ENCODE measurements at places on chromosomes 6 and 20. TPM values are rescaled to one million over a fixed set of nuclear protein-coding genes. Genes with fewer than 3 reads are reported as not detected.
A peak's percentile ranks its signal among the peaks of the same experiment; 100 is the strongest.

DNA sequence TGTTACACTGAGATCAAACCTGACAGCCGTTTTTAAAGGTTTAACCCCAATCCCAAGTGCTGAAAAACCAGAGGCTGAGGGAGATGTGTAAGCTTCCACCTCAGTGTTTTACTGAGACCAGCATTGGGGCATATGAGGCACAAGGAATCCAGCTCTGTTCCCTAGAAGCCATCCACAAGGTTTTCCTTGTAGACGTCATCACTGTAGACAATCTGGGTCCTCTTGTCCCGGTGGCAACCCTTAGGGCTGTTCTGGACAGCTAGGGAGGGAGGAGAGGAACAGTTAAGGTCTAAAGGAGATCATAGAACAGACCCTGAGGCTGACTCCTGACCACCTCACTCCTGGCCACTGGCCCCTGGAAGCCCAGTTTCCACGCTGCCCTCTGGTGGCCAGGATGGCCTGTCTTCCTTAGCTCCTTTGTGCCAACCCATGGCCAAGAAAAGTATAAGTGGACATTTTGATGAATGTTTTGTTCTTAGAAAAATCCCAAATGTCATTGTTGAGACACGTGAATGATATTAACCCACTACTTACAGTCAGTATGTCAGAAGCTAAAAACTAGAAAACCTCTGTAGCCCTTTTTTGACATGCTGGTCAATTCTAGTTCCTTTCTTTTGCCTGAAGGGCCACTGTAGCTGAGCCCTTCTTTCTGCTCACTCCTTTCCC lies 6.4 kb downstream of the CFB start:
- H3K4me3 ChIP-seq = no peak overlapping the region
- peaks cover 21% of the 10 kb centered on the region for H3K4me1 ChIP-seq
- peak overlapping the region; percentile 8 for H3K27ac ChIP-seq
- DNase-seq = peak; percentile 53
- peaks cover 21% of the 10 kb centered on the region for H3K36me3 ChIP-seq
- peaks cover 8% of the 10 kb centered on the region for H3K27me3 ChIP-seq

GRCh38 chr6:162728197-162728596 lies 423 bp downstream of the PACRG start:
- peak overlapping the region; percentile 87 for H3K27ac ChIP-seq
- H3K27me3 ChIP-seq = no peaks in the 10 kb centered on the region
- H3K4me1 ChIP-seq = peaks cover 8% of the 10 kb centered on the region
- H3K4me3 ChIP-seq = peak overlapping the region; percentile 89

DNA sequence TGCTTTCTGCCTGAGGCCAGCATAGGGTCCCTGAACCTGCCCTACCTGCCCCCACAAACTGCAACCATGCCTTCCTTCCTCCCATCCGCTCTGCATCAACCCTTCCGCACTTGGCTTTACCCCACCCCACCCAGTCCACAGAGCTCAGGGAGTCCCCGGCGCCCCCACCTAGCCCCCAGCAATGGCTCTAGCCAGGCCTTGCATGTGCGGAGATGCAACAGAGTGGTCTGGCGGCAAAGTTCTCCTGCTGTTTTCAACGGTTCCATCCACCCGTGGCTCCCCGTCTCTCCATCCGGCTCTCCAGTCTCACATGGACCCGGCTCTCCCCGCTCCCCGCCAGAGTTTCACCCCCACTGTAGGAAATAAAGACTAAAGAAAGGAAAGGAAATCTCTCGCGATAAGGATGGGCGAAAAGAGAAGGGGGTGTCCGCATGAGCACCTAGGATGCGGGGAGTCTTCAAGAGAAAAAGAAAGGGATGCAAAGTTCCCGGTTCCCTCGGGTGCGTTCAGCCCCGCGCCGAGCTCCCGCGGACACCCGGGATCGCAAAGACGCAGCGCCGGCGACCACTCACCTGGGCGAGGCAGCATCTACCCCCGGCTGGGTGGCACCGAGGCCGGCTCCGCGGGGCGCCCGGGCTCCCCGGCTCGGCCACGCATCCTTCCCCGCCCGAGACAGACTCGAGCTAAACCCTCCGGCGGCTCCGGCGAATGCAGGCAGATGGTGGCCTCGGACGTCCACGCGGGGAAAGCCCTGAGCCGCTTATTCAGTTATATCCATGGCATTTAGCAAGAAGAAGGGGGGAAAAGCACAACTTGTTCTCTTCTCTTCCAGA lies 579 bp downstream of the LRFN2 start:
- no peaks in the 10 kb centered on the region for H3K4me1 ChIP-seq
- H3K36me3 ChIP-seq = no peaks in the 10 kb centered on the region
- no peak for DNase-seq

- H3K27me3 ChIP-seq = no peaks in the 10 kb centered on the region
- H3K4me1 ChIP-seq = peaks cover 5% of the 10 kb centered on the region
- H3K36me3 ChIP-seq = no peaks in the 10 kb centered on the region
- DNase-seq = no peak
These were observed 204.5 kb downstream of the KIF16B start for GRCh38 chr20:16368645-16369292.

DNA sequence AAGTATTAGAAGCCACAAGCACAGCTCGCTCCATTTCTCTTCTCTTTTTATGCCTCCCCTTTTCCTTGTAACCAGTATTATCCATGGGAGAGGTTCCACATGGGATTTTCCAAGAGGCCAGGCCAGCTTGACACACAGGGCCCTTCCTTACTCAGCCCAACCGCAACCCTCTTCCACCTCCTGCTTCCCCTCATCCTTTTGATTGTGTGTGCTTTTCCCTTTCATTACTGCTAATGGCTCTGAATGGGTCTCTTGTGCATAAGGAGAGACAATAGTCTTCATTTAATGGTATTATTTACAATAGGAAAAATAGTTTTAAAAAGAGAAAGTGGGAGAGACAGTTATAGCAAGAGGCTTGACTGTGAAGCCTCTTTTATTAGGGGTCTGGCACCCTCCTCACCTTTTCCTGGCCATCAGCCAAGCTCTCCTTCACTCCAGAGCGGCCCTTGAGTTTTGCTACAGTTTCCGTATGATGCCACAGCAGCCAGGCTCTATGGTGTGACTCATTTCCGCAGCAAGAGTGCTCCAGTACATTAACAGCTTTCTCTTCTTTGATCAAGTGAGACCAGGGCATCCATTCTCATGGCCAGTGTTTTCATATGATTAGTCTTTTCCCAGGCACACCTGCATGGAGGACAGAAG lies 579.5 kb downstream of the TFAP2B start:
- H3K27ac ChIP-seq = no peak overlapping the region
- H3K36me3 ChIP-seq = no peaks in the 10 kb centered on the region
- no peak for DNase-seq
- H3K4me3 ChIP-seq = no peak overlapping the region

DNA sequence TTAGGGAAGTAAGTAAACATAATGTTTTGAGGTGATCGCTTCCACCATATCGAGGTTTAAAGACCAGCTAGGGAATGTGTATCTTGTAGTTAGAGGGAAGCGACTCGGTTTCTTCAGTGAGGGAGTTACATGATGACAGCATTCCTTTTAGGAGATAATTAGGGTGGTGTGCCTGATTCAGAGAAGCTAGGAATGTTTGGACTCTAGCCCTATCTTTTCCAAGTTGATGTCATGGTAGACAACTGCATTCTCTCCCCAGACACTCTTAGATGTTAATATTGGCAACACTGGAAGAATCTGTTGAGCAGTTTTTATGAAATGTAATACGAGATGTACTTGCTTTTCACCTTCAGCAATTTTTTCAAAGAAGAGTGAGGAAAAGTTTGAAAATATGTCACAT lies 12.9 kb upstream of the HIVEP1 start:
- H3K27ac ChIP-seq = no peak overlapping the region
- no peak for DNase-seq
- no peak overlapping the region for H3K4me3 ChIP-seq
- no peaks in the 10 kb centered on the region for H3K36me3 ChIP-seq
- H3K4me1 ChIP-seq = peaks cover 29% of the 10 kb centered on the region

DNA sequence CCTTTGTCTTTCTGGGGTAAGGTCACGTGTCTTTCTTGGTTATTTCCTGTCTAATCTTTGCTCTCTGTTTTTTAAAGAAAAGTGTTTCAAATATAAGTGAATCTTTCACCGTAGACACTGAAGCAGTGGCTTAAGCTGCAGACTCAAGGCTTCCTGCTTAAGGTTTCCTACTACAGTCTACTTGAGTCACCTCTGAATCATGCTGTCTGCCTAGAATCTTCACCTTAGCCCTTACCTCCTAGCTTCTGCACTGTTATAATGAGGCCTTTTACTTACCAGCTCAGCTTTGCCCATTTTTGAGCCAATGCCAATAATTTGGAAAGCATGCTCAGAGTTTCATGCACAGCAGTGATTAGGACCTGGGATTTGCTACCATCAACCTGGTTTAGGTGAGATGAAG lies 30.6 kb downstream of the ADGRF4 start:
- no peaks in the 10 kb centered on the region for H3K27me3 ChIP-seq
- no peaks in the 10 kb centered on the region for H3K36me3 ChIP-seq
- H3K4me3 ChIP-seq = no peak overlapping the region
- H3K4me1 ChIP-seq = no peaks in the 10 kb centered on the region
- DNase-seq = no peak
- H3K27ac ChIP-seq = no peak overlapping the region

DNA sequence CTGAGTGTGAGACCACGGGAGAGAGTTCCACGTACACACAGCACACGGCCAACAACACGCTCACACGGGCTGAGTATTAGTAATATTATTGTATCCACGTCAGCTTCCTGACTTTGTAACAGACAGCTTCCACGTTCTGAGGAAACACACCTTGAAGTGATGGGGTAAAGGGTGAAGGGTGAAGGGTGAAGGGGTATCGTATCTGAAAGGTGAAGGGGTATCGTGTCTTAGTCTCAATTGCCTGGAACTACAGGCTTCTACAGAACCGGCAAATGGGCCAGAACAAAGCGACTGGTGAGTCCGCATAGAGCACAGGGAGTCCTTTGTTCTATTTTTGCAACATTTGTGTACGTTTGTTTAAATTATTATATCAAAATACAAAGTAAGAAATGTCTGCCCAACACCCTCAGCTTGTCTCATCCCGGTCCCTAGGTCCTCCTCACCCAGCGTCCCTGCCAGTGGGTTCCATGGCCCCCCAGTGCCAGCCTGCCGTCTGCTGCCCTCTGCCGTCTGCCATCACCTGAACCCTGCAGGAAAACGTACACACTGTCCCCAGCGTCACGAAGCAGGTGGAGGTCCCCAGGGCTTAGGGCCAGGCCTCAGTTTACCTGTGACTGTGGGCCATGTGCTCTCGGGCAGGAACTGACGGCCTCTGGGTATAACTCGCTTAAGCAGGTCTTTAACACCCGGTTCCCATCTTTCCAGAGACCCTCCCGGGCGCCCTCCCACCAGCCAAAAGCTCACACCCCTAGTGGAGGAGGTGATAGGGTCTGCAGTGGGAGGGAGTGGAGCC lies 4.4 kb upstream of the HELZ2 start:
- H3K4me3 ChIP-seq = no peak overlapping the region
- H3K27me3 ChIP-seq = peaks cover 15% of the 10 kb centered on the region
- H3K27ac ChIP-seq = no peak overlapping the region
- H3K4me1 ChIP-seq = peaks cover 17% of the 10 kb centered on the region
- no peak for DNase-seq

- no peak overlapping the region for H3K4me3 ChIP-seq
- no peak overlapping the region for H3K27ac ChIP-seq
- no peaks in the 10 kb centered on the region for H3K4me1 ChIP-seq
- H3K27me3 ChIP-seq = peaks cover 7% of the 10 kb centered on the region
- H3K36me3 ChIP-seq = no peaks in the 10 kb centered on the region
These were observed 37.4 kb upstream of the GABRR1 start for GRCh38 chr6:89254569-89254968.

GRCh38 chr20:64065974-64066343 lies 3.0 kb downstream of the TCEA2 start:
- peaks cover 1% of the 10 kb centered on the region for H3K27me3 ChIP-seq
- peaks cover 44% of the 10 kb centered on the region for H3K4me1 ChIP-seq
- peak overlapping the region; percentile 57 for H3K4me3 ChIP-seq
- H3K36me3 ChIP-seq = no peaks in the 10 kb centered on the region

Gene CCN6
- not detected for total RNA-seq

Gene CAGE1
- total RNA-seq = not detected

DNA sequence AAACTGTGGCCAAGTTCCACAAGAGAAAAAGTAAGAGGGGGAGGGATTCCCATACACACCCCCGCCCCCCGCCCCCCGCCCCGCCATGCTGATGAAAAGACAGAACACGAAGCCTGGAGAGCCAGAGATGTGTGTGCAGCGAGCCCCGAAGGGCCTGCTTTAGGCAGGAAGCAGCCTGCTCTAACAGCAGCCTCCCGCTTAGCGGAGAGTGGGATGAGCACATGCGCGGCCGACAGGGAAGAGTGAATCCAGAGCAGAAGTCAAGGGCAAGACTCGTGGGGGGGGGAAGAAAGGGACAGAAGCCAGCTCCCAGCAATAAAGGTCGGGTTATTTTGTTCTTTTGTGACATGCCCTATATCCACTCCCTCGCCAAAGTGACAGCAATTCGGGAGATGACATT lies 67.2 kb upstream of the PTGIS start:
- DNase-seq = no peak
- peaks cover 22% of the 10 kb centered on the region for H3K36me3 ChIP-seq
- no peak overlapping the region for H3K27ac ChIP-seq
- no peaks in the 10 kb centered on the region for H3K4me1 ChIP-seq

GRCh38 chr20:58293453-58293852 lies 16.1 kb upstream of the RAB22A start:
- DNase-seq = no peak
- H3K27me3 ChIP-seq = no peaks in the 10 kb centered on the region
- H3K27ac ChIP-seq = no peak overlapping the region
- 0 out of 2 replicates have a peak, but pooled peaks cover 6% of the 10 kb centered on the region for H3K36me3 ChIP-seq

All from HFFc6 (cell line).